ENCODE measurements at places on chromosomes 5 and 9.

GRCh38 chr9:78035383-78035993 is 3.9 kb upstream of the GNAQ start:
- peak; percentile 39 for DNase-seq

- DNase-seq = no peak
Measured at GRCh38 chr9:133901184-133901835, 90.8 kb downstream of the VAV2 start.

GRCh38 chr9:16335788-16336580 is 534.5 kb downstream of the BNC2 start:
- peak; percentile 49 for DNase-seq

GRCh38 chr5:136979131-136979530 is 520.0 kb downstream of the SPOCK1 start:
- DNase-seq = no peak

DNA sequence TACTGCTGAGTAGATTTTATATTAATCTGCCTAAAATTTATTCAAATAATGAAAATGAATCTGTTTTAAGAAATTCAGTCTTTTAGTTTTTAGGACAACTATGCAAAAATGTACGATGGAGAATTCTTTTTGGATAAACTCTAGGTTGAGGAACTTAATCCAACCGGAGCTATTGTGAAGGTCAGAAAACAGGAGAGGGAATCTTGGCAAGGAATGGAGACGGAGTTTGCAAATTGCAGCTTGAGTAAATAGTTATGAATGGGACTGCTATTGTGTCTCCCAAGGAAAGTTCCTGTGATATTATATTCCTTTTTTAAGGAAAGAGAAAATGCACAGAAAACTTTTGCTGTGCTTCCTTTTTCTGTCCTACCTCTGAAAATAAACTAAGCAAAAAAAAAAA is 67.9 kb downstream of the IQGAP2 start:
- no peak for DNase-seq

DNA sequence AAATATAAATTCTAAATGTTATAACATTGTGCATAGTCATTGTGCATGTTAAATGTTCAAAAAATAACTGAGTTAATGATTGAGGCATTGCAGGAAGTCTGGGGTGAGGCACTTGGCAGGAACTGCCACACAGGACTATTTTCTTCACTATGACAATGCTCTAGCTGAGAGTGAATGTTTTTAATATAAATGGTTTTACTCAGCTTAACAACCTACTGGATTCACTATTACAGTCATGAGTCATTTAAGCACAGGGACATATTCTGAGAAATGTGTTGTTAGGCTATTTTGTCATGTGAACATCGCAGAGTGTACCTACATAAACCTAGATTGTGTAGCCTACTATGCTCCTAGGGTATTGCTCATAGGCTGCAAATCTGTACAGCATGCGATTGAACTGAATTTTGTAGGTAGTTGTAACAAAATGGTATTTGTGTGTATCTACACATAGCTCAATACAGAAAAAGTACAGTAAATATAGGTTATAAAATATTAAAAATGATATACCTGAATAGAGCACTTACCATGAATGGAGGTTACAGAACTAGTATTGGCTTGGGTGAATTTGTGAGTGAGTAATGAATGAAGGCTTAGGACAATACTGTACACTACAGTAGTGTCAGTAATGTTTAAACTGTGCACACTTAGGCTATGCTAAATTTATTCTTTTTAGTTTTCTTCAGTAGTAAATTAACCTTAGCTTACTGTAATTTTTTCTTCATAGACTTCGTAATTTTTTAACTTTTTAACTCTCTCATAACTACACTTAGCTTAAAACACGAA is 346.1 kb upstream of the PTGER4 start:
- DNase-seq = no peak

DNA sequence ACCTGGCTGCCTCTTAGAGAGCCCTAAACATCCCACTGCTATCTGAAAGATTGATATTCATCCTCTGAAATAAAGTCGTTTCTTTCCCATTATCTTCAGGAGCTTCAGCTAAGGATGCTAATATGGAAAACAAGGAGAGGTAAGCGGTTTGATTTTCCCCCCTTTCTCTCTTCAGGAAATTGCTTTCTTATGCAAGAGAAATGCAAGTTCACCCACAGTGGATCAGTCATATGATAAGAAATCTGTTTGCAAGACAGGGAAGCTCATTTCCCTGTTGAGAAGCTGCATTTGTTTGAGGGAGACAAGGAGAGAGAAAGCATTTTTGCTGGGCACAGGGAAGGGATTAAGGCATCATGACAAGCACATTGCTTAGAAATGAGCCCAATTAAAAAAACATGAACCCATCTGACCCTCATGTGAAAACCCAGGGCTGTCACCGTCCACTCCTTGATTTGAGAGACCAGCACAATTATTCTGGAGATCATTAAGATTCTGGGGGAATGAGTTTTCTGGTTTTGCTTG is 53.7 kb upstream of the BOD1 start:
- no peak for DNase-seq

DNA sequence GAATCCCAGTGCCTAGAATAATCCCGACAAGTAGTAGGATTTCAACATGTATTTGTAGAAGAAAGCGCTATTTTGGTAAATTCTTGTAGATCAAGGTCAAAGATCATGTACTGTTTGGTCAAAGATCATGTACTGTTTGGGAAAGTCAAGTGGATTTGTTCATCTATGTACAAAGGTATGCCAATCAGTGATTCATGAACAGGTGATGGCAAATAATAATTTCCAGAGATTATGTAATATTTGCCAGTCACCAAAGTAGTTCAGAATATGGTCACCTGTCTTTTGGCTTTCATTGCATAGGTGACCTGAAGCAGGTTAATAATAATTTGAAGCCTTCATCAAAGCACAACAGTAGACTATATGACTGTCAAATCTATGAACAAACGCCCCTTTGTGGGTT is 398.2 kb downstream of the EFNA5 start:
- DNase-seq = no peak

- DNase-seq = no peak
Measured at GRCh38 chr9:89367726-89368437, 49.6 kb downstream of the SECISBP2 start.

- no peak for DNase-seq
Measured at GRCh38 chr9:130445268-130445983, 665 bp downstream of the ASS1 start.

DNA sequence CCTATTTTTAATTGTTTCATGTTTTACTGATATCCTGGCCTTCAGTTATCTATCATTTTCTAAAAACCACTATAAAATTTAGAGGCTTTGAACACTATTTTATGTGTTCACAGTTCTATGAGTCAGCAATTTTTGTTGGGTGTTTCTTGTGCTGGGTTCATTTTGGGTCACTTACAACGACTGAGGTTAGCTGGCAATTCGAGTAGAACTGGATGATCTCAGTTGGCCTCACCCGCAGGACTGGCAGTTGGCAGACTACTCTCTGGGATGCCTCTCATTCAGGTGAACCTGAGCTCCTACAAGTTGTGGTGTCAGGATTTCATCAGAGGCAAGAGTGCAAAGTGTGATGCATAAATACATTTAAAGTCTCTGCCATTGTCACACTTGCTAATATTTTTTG is 151.0 kb upstream of the PAPPA start:
- no peak for DNase-seq

DNA sequence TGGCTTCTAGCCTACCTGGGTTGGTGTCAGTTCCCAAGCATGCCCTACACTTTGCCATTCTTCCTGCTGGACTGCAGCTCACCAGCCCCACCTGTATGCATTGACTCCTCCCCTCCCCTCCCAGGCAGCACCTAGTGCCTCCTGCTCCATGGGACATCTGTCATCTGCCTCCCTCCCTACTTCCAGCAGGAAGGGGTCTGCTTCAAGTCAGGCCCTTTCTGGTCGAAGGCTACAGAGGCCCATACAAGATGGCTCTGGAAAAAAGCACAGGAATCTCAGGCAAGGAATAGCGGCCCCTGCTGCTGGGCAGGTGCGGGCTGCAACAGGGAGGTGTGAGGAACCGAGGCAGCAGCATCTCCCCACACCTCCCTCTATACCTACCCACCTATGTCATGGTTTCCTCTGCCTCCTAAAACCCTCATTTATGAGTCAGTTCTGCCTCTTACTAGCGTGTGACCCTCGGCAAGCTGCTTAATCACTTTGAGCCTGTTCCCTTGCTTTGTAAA is 19.7 kb downstream of the WWC1 start:
- DNase-seq = no peak

DNA sequence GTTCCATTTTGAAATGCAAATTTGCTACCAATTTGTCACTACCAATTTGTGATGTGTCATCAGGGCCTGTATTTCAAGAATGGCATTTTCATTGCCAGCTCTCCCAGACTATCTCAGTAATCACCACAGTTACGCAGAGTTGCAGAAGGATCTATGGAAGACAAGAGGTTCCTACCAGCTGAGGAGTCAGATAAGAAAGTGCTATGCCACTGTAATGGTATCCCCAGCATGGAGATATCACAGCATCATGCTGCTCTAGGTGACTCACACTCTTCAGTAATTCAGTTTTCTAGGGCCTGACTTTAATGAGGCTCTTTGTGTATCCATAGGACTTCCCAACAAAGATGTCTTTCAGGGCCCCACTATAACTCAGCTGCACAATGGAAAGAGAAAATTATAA is 490.3 kb downstream of the ARHGEF28 start:
- DNase-seq = no peak

- no peak for DNase-seq
Measured at GRCh38 chr9:133533857-133534256, 647 bp upstream of the ADAMTSL2 start.

GRCh38 chr9:109488791-109489492 is 9.2 kb downstream of the PTPN3 start:
- DNase-seq = no peak

GRCh38 chr5:87029951-87030350 is 237.7 kb upstream of the RASA1 start:
- DNase-seq = no peak

GRCh38 chr5:2866662-2867372 is 115.3 kb upstream of the IRX2 start:
- no peak for DNase-seq
